Stimulated activated CD8-positive, alpha-beta memory T cell treated with anti-CD3 and anti-CD28 coated beads, Interleukin-15, amount 100 ng/mL, for 24 hours (primary cell): ENCODE measurements at places on chromosomes 2 and 18.

GRCh38 chr2:240255811-240256703 lies 115.6 kb upstream of the OTOS start:
- no peak for DNase-seq

- DNase-seq = no peak
Measured at GRCh38 chr2:184654945-184655344, 56.6 kb downstream of the ZNF804A start.

- DNase-seq = no peak
Measured at GRCh38 chr18:56902653-56903052, 244.2 kb upstream of the BOD1L2 start.

GRCh38 chr2:57776916-57777315 lies 269.7 kb upstream of the VRK2 start:
- DNase-seq = no peak

DNA sequence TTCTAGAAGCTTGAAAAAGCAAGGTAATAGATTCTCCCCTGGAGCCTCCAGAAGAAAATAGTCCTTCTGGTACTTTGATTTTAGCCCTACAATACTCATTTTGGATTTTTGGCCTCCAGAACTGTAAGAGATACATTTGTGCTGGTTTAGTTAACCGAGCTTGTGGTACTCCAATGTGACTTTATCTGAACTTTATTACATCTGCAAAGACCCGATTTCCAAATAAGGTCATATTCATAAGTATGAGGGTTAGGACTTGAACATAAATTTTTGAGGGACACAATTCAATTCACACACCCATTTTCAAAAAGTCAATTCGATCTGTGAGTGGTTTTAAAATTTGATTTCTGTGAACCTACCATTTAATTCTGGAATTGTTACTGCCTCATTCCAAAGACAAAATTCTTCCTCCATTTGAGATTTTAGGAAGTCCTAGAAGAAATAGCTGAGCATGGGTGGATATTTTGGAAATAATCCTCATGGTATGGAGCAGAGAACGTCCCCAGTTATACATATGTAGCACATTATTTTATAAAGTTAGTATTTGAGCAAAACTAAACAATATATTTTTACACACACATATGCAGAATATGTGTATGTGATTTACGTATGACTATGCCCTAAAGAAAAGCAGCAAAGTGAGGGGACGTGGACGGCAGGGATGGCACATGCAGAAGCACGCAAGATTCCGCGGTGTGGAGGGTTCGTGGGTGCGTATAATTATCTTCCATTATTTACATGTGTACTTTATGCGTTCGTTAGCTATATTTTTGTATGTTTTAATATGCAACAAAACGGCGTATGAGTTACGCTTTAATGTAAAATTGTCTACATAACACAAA lies 905 bp upstream of the NUP35 start:
- DNase-seq = no peak

DNA sequence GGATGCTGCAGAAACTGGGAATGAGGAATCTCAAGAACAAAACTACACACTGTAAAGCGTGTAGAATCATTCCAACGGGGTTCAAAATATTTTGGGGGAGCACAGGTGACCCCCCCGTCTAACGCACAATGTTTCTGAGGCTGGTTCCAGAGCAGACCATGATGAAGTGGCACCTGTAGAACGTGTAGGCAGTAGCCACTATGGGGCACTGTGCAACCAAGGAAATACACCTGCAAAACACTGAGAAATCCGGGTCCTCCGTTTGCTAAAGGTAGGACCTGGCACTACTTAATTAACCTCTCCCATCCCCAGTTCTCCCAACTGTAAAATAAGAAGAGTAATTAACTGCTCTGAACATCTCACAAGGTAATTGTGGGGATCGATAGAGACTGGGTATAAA lies 22.6 kb downstream of the ST6GAL2 start:
- no peak for DNase-seq

- DNase-seq = no peak
Measured at GRCh38 chr18:65752625-65753325, 2.0 kb downstream of the CDH7 start.

DNA sequence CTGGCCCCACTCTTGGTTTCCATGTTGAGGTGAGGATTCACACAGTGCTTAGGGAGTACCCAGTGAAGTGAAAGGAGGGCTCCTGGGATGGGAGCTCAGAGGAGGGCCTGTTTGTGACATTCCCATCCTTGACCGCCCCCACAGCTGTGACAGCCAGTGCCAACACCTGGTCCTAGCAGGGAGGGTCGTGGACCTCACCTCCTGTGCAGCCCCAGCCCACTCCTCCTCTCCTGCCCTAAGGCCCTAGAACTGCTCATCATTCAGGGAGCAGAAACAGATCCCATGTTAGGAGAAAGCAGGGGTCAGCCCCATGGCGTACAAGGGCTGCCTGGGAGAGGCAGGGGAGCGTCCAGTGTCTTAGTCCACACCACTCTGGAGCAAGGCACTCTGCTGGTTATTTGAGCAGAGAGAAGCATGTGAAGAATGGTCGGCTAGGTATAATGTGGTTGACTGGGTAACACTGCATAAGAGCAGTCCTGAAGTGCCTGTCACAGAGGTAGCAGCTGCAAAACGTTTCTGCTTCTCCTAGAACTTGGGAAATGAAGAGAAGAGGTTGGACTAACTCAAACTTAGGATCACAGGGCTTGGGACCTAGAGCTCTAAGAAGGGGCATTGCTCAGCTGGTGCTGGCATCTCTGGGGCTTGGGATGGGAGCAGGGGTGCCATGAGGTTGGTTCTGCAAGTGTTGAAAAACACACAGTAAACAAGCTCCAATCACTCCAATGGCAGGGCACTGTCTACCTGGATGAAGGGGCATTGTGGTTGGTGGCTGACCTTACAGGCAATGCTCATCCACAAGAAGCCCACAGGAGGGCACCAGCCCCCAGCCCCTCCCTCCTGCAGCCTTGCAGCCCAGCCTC lies 55.6 kb downstream of the FAM168B start:
- no peak for DNase-seq

DNA sequence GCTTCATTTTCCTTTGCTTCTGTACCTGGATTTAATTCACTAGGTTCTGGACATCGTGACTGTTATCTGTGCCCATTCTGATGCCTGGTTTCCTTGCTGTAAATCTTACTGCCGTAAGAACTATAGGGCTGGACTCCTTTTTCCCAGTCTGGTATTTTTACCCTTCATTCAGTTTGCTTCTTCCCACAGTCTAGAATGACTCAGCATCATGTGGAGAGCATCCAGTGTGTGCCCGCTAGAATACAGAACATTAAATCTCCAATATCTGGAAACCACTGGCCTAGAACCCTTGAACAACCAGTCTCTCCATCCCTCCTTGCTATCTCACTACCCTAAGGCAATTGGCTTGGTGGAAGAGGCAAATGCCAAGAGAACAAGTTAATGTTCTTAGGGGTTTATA lies 1075.4 kb upstream of the ZEB2 start:
- no peak for DNase-seq

GRCh38 chr2:58539973-58540372 lies 298.8 kb upstream of the FANCL start:
- DNase-seq = no peak

DNA sequence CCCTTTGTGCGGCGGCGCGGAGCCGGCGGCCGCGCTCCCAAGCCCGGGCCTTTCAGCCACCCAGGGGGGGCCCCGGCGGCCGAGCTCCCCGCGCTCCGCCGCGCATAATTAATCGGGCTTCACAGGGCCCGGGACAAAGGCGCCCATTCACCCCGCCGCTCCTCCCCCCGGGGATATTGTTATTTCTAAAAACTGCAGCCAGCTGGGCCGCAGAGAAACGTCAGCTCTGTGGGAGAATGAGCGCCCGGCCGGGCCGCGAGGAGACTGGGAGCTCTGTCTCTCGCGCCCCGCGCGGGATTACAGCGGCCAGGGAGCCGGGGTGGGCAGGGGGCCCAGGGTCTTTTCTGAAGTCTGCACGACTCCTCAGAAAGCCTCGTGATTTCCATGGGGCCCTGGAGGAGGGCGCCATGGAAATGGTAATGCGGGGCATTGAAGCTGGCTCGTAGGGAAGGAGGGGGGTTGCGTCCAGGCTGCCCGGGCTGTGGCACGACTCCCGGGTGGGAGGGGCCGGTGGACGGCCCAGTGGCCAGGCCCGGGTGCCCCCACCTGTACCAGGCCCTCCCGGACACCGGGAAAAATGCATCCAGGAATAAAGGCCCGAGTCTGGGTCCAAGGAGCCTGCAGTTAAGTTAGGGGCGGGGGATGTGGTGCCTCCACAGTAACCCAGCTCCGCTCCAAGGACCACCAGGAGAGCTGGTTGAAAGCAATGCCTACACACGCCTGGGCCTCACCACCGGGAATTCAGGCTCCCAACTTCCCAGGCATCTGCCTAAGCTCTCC lies 125.3 kb downstream of the ZFP36L2 start:
- DNase-seq = no peak
